Stimulated activated CD4-positive, alpha-beta T cell treated with anti-CD3 and anti-CD28 coated beads, Interleukin-12 subunit alpha, Interleukin-12 subunit beta, amount 100 ng/mL, for 4 hours (primary cell): ENCODE measurements at places on chromosomes 2 and 18.

- no peak for DNase-seq
Observed at GRCh38 chr18:11955239-11956029, 25.9 kb upstream of the IMPA2 start.

DNA sequence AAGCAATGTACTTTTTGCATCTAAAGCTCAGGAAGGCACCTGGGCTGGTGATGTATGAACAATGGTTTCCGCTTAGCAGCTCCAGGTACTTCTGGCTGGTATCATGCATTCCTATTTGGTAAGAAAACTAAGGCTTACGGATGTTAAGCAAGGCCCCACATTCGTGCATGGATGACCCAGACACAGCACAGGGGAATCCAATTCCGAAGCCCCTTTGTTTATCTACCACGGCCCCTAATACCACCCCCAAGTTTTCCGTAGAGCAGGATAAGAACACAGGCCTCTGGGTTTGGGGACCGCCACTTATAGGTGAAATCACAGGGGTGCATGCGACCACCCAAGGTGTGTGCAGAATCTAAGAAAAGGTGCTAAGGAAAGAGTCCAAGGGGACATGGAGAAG lies 192.1 kb upstream of the ID2 start:
- no peak for DNase-seq

GRCh38 chr2:196293751-196294515 lies 122.6 kb upstream of the STK17B start:
- no peak for DNase-seq

- no peak for DNase-seq
Observed at GRCh38 chr2:61582165-61582564, 44.0 kb upstream of the XPO1 start.

DNA sequence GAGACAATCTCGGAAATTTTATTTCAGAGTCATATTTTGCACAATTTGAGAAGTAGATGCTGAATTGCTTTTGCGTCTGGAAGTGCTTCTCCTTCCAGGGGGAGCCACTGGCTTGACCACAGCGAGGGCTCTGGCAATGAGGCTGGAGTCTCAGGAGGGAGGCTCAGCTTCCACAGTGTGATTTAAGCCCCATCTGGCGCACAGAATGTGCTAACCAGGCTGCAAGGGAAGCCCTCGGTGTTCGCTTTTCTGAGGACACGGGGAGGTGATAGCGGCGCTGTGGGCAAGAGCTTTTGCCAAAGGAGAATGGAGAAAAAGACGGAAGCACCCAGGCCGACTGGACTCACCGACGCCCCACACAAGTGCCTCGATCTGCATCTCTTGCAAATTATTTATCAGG lies 52.4 kb downstream of the ADI1 start:
- DNase-seq: no peak

GRCh38 chr18:61898640-61899101 lies 5.9 kb upstream of the RNF152 start:
- no peak for DNase-seq

DNA sequence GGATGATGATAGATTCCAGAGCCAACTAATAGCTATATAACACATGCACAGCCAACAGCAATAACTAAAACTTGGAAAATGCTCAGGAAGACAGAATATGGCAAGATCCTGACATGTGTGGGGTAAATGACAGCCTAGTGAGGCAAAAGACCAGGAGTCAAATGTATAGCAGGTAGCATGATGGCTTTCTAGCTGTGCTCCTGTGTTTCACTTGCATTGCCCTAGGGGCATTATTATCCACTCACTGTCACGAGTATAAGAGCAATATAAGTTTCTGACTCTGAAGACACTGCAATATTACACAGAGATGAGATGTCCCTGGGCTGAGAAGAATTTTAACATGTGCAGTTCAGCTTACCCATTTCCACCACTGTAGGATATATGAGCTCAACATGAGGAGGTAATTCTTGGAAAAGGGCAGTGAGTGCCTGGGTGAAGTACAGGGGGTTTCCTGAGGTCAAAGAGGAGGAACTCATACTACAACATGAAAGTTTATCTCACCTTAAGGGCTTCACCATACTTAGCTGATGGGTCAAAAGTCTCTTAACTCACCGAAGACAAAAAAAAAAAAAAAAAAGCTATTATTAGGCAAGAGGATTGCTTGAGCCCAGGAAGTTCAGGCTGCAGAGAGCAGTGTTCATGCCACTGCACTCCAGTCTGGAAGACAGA lies 1385.6 kb upstream of the SLC39A10 start:
- DNase-seq: no peak

- no peak for DNase-seq
Observed at GRCh38 chr2:224959556-224959955, 82.7 kb downstream of the DOCK10 start.

DNA sequence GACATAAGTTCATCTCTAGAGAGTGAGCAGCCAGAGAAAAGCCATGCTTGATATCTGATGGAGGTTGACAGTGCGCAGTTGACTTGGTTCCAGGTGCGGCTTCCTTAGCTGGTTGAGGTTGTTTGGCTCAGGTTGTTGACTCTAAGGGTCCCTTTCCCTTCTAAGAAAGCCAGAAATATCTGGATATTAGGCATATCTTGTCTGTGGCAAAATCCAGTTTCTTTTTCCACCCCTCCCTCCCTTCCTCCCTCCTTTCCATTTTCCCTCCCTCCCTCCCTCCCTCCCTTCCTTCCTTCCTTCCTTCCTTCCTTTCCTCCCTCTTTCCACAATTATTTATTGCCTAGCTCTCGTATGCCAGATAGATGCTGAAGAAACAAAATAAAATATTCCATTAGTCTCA lies 82.6 kb upstream of the TNP1 start:
- DNase-seq: no peak

DNA sequence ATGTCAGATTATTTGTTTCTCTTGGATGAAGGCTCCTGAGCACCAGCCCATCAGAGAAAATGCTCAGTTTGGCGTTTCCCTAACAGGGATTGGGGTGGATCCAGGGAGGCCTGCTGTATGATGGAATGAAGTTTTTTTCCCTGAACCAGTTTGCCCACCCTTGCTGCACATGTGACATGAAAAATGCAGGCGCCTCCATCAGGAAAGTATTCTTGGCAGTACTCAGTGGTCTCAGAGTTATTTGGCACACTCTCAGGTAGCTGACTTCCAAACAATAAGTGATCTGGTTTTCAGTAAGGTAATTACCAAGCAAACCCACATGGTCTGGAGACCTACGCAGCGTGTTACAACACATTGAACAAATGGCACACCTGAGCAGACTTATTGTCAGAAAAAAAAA lies 254.9 kb downstream of the PAX3 start:
- DNase-seq: no peak

DNA sequence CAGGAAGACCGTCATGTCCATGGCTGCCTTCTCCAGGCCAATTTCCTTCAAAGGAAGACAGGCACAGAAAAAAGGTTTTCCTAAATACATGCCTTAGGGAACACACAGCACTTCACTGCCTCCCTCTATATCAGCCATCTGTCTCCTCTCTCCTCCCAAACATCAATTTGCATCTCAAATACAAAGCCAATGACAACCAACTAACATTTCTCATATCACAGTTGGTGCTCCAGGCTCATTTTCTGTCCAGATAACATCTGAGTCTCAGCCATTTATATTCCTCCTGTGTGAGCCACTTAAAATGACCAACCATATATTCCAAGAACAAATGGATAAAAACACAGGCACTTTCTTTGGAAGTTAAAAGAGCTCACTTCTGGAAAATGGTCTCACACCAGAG lies 62.5 kb upstream of the ACAA2 start:
- no peak for DNase-seq

DNA sequence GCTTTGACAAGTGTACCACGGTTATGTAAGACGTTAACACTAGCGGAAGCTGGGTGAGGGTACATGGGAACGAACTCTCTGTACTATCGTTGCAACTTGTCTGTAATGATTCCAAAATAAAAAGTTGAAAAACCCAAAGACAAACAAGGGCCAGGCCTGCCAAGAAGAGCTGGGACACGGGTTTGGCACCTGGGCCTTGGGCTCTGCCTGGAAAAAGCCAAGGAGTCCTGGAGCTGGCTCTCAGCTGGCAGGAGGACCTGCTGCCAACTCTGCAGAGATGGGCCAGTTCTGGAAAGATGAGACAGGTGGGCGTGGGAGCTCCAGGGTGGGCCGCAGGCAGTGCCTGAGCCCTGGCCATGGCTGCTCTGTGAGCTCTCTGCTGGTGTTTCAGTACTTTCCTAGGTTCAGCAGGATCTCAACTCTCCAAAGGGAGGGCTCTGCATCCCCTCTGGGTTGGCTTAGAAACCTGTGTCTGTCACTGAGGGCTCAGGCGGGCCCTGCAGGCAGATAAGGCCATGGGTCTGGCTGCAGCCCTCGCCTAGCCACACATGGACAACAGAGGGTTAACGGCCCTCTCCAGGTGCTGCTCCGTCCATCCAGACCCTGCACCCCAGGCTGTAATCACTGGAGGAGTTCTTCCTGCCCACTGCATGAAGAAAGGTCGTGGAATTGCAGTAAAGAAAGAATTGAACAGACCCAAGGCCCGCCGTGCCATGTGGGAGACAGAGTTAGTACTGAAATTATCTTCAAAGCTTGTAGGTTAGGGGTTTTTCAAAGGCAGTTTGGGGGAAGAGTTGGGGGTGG lies 89.9 kb downstream of the RHOB start:
- DNase-seq: no peak

DNA sequence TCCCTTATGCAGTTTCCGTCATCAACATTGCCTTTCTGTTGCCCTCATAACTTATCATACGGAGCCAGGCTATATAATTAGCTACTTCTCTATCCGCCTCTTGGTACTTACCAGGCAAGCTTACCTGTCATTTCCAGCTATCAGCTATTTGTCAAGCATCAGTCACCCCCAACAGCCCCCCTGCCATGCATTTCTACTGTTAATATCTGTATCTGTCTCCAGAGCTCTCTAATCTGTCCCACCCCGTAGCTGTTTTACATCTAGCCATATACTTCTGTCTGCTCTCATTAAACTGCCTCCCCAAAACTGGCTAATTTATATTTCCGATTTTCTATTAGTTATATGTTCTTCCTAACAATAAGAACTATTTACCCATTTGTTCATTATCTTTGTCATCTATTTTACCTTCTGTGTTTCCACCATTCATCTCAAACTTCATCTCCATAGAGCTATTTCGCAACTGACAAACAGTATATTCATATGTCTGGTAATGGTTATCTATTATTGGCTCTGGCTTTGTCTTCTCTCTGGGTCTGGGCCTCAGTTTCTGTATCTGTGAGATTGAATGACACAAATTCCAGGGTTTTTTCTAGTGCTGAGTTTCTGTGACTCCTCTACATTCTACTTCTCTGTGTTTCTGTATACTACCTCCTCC lies 9.6 kb downstream of the EMX1 start:
- no peak for DNase-seq

- no peak for DNase-seq
Observed at GRCh38 chr2:73611193-73611592, 31.0 kb downstream of the NAT8 start.

DNA sequence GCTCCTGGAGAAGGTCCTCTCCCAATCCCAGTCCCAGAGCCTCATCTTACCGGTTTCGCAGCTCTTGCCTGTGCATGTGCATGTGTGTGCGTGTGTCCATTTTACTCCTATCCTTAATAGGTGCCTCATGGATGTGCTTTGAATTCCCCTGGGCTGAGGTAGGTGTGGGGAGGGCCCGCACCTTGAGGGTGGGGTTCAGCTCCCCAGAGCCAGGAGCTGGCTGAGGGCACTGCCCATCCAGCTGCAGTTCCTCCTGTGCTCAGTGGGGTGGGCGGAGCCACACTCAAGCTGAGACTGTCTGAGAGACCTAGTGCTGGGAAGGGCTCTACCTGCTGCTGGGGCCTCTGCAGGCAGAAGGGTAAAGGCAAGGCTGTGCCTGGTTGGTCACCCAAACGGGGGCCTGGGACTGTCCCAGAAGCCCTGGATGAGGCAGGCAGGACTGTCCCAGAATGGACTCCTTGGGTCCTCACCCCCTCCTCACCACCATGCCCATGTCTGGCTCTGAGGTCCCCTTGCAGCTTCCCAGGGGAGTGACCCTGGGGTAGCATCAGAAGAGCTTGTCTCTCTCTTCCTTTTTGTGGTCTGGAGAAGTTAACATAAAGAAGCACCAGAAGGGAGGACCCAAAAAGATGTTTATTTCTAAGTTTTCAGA lies 8.9 kb downstream of the GDF7 start:
- DNase-seq: no peak

- DNase-seq: no peak
Observed at GRCh38 chr2:201348758-201349157, 8.4 kb downstream of the FLACC1 start.

DNA sequence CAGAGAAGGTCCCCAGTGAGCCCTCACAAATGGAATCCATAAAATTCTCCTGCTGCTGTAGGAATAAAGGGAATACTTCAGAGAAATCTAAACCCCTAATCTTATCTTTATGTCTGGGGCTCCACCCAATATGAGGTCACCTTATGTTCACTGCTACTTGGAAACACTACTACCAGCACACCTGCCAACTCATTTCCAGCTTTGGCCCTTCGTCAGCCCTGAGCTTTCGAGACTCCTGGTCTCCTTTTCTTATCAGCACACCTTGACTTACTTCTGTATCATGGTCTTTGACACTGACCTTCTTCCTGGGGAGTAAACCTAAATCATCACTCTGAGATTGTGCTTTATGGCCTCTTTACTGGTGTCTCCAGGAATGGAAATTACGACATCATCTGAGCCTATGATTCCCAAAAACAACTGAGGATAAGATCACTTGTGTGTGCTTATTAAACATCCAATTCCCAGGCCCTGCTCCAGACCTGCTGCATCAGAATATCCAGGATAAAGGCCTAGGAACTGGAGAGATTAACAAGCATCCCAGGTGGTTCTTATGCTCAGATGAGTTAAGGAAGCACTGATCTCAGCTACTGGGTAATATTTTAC lies 22.2 kb upstream of the ASNSD1 start:
- DNase-seq: no peak

DNA sequence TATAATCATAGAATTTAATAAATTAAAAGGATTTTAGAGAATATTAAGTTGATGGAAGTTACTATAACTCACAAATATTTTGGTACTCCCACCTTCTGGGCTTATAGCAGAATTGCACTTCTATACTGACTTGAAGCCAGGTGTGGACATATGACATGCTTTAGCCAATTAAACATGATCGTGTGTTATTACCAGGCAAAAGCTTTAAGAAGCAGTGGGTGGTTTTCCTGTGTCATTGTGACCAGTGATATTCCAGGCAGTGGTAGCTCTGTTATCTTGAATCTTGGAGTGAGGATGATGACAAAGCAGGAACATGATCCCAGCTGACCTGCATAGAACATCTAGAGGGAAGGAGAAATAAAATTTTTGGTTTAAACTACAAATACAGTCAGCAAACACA lies 370.9 kb upstream of the ZEB2 start:
- no peak for DNase-seq

GRCh38 chr2:178188466-178188865 lies 5.8 kb upstream of the OSBPL6 start:
- DNase-seq: no peak
